Stimulated activated naive CD4-positive, alpha-beta T cell (primary cell): ENCODE measurements at places on chromosomes 5 and 9.

DNA sequence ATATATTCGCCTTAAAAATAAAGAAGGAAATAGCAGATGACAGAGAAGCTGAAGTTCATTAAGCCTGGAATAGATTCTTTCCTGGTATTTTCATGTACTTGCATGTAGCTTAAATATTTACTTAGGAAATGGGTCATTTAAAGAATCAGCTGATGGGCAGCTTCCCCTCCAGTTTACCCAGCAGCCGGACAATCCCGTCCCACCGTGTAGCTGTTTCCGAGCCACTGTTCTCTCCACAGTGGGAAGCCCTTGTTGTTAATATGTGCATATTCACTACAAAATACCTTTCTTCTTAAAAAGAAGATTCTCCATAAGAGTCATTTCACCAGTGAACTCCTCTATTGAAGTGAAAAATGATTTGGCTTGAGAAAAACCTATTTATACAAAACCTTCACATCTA is 187.0 kb downstream of the FANCC start:
- DNase-seq = no peak

DNA sequence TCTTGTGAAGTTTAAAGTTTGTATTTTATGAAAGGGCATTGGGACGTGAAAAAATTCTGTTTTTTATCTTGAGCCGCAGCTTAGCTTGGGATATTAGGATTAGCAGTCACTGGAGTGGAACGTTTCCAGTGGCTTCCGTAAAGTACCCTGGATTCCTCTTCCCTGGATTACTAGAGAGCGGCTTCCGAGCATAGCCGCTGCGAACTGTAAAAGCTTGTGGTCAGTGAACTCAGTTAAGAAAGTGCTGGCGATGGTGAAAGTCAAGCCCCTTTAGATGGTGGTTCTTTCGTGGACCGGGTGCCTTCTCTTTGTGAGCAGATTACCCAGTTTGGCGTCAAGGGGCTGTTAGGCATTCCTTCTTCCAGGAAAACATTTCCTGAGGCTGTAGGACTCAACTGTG is 168.1 kb downstream of the KDM4C start:
- DNase-seq = no peak

- no peak for DNase-seq
These were observed 1.2 kb downstream of the CDKN2B-AS1 start for GRCh38 chr9:21995666-21996398.

DNA sequence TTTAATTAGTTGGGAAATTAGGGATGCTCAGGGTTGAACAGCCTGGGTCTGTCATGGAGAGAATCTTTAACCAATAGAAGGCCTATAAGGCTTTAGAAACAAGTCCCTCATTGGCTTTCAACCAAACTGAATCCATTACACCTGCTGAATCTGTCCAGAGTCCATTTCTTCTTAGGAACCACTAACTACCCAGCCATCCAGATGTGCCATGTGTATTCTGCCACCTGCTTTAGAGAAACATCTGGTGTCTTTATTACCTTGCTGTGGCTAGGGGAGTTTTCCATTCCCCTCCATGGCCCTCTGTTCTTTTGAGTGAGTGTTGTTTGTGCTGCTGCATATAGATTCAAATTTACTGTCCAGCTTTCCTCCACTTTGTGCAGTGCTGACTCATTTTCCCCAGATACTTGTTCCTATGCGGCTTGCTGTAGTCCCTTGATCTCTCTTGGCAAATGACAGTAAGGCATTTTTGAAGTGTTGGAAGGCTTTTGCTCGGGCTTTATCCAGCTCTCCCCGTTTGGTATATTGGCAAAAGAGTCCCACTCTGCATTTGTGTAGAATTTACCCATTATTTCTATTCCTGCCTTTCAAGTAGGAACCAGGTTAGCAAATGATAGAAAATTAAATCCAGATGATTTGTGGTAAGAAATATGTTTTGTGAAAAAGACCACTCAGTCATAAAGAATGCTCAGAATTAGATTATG is 54.6 kb downstream of the NLN start:
- no peak for DNase-seq

DNA sequence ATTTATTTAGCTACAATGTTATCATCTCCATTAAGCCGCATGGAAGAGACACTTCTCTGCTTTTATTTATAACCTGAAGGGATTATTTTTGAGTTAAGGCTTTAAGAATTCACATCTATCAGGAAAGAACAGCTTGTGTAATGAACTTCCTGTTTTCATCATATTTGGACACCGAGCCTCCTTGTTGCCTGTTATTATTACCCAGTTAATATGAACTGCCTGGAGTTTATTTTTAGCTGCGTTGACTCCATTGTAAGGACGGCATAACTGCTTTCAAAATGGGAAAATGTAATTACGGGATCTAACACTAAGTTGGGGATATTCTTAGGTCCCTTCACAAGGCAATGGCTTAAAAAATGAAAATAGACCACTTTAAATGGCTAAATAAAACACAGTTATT is 89.0 kb upstream of the NR4A3 start:
- DNase-seq = no peak
